NCI-H226 (cell line): ENCODE measurements at places on chromosomes 5 and 9.

DNA sequence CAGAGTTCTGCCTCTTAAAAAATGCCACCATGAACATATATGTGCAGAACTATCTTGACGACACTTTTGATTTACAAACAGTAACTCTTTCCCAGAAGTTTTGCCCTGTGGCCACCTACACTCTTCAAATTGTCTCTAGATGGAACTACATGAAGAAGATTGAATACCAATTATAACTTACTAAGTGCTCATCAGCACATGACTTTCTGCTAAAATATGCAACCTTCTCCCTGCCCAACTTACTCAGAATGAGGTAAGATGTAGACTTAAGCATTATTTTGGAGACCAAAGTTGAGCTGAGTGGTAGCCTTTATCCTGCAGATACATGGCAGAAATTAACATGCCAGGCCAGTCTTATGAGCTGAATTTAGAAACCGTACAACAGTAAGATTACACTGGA lies 105.4 kb downstream of the SEMA5A start:
- DNase-seq = peak; percentile 52

GRCh38 chr9:5760338-5760737 lies 72.6 kb downstream of the ERMP1 start:
- DNase-seq = no peak

DNA sequence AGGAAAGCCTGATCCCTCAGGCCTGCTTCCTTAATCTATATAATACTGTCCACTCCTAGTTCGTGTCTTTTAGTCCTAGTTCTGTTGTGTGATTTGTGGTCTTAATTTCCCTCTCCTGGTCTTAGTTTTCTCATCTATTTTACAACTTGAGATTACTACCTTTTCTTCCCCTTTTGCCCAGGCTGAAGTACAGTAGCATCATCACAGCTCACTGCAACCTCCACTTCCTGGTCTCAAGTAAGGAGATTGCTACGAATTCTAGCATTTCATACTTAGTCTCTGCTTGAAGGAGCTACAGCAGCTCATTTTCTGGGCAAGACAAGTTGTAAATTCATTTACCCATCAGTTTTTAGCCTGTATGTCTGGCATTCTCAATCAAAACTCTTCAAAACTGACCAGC lies 5.5 kb downstream of the TRIM32 start:
- DNase-seq = no peak

- DNase-seq = peak; percentile 35
Observed at GRCh38 chr9:88994469-88995199, 3.4 kb downstream of the S1PR3 start.
